ENCODE measurements at places on chromosomes 6 and 20. TPM values are rescaled to one million over a fixed set of nuclear protein-coding genes. Genes with fewer than 3 reads are reported as not detected.

- H3K4me1 ChIP-seq = no peaks in the 10 kb centered on the region
- H3K4me3 ChIP-seq = no peak overlapping the region
- H3K27me3 ChIP-seq = no peaks in the 10 kb centered on the region
Measured at GRCh38 chr6:112058243-112059032, 4.5 kb downstream of the CCN6 start.

C6orf52 gene
- total RNA-seq = not detected

- H3K27ac ChIP-seq = no peak overlapping the region
- DNase-seq = no peak
- no peaks in the 10 kb centered on the region for H3K36me3 ChIP-seq
- H3K4me1 ChIP-seq = no peaks in the 10 kb centered on the region
Measured at GRCh38 chr6:135876058-135876457, 24.6 kb downstream of the PDE7B start.

DNA sequence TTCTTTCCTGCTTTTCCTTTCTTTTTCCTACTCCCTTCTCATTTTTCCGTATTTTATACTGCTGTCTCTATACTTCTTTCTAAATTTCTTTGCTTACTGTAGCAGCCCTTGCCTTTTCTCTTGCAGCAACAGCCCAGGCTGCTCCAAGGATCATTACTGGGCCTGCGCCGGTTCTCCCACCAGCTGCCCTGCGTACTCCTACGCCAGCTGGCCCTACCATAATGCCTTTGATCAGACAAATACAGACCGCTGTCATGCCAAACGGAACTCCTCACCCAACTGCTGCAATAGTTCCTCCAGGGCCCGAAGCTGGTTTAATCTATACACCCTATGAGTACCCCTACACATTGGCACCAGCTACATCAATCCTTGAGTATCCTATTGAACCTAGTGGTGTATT, 148.8 kb downstream of the QKI start:
- H3K4me1 ChIP-seq = no peaks in the 10 kb centered on the region
- H3K36me3 ChIP-seq = peaks cover 45% of the 10 kb centered on the region
- no peak for DNase-seq

NKAIN4 gene
- total RNA-seq = 7.2 TPM

DNA sequence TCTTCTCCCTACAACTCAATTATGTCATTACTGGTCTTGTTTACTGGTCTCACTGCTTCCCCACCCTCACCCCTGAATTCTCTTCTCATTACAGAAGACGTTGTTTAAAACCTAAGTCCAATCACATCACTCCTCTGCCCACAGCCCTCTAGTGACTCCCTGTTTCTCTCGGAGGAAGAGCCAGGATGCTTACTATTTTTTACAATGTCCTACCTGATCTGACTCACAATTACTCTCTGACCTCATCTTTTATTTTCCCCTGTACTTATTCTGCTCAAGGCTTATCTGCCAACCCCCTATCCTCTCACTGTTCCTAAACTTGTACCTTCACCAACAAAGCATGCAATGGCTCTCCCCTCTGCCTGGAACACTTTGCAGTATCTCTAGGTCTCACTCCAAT, 400.4 kb upstream of the PTCHD4 start:
- no peak overlapping the region for H3K27ac ChIP-seq
- H3K4me1 ChIP-seq = no peaks in the 10 kb centered on the region
- no peak for DNase-seq
- no peaks in the 10 kb centered on the region for H3K36me3 ChIP-seq
- H3K4me3 ChIP-seq = no peak overlapping the region

DNA sequence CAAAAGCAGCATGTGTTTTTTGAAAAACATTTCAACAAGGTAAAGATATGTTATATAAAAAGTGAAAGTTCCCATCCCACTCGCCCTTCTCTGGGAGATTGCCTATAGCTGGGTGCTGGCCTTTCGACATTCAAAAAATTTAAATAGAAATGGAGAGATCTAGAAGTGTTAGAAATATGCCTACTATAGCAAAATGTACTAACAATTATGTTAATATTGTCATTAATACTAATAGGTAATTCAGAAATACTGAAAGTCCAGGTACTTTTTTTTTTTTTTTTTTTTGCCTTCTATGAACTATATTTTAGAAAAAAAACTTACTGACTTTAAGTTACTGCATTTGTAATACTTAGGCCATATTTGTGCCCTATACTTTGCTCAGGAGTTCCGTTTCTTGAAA, 87.1 kb downstream of the SESN1 start:
- peak overlapping the region; percentile 98 for H3K27ac ChIP-seq
- H3K36me3 ChIP-seq = no peaks in the 10 kb centered on the region
- no peaks in the 10 kb centered on the region for H3K27me3 ChIP-seq
- DNase-seq = no peak
- H3K4me3 ChIP-seq = peak overlapping the region; percentile 63

FERMT1 gene
- total RNA-seq = 0.78 TPM

GRCh38 chr20:40682104-40682981, 6.7 kb downstream of the MAFB start:
- peak overlapping the region; percentile 96 for H3K27ac ChIP-seq
- no peaks in the 10 kb centered on the region for H3K4me1 ChIP-seq
- no peak for DNase-seq
- H3K4me3 ChIP-seq = no peak overlapping the region
- no peaks in the 10 kb centered on the region for H3K36me3 ChIP-seq
- H3K27me3 ChIP-seq = no peaks in the 10 kb centered on the region

KHDRBS2 gene
- not detected for total RNA-seq

DTD1 gene
- total RNA-seq = 31.0 TPM

- H3K36me3 ChIP-seq = no peaks in the 10 kb centered on the region
- no peak overlapping the region for H3K4me3 ChIP-seq
- no peaks in the 10 kb centered on the region for H3K27me3 ChIP-seq
- no peak for DNase-seq
- no peaks in the 10 kb centered on the region for H3K4me1 ChIP-seq
Measured at GRCh38 chr20:5309971-5310370, 6.8 kb downstream of the PROKR2 start.

SOX18 gene
- 22.5 TPM for total RNA-seq

DNA sequence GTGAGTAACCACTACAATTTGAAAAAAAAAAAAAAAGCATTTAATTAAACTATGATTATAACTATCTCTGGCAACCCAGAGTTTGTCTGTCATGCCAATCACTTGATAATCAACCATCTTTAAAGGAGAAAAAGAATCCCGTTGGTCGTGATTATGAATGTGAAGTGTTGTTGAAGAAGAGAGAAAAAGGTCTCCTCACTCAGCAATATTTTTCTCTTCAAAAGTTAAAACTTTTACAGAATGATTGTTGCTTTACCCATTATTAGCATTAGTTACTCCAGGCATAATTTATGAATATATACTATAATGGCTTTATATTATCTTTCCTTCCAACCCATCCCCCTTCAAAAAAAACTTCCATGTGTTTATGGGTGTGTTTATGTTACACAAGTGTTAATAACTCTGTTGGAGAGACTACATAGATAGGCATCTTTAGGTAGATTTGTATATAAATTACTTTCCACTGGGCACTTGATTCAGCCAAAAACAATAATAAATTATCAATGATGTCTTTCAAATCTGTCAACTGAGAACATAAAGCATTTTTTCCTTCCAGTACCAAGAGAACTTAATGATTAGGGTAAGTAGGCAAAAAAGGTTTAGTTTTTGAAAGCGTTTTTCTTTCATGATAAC, 5.1 kb downstream of the BMP5 start:
- H3K27me3 ChIP-seq = no peaks in the 10 kb centered on the region
- H3K36me3 ChIP-seq = no peaks in the 10 kb centered on the region
- DNase-seq = no peak
- H3K4me3 ChIP-seq = no peak overlapping the region
- H3K4me1 ChIP-seq = no peaks in the 10 kb centered on the region

LAMA2 gene
- total RNA-seq = 305 TPM

ARG1 gene
- total RNA-seq = not detected

DNA sequence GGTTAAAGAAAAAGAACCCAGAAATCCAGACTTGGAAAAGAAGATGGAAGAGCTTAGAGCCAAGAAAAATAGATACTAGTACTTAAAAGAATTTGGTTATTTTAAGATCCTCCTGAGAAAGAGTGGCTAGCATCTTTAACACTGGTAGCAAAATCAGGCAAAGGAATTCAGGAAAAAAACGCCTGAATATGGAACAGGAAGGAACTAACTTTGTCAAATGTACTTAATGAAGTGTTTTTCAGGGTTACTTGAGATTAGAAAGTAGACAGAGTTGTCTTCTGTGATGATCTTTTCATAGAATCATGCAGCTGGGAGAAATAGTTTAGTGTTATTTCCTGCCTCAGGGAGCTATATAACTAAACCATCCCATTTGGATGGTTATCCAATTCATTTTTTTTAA, 50.8 kb upstream of the SASH1 start:
- no peaks in the 10 kb centered on the region for H3K4me1 ChIP-seq
- H3K27me3 ChIP-seq = no peaks in the 10 kb centered on the region
- H3K4me3 ChIP-seq = no peak overlapping the region
- DNase-seq = no peak

- H3K27ac ChIP-seq = no peak overlapping the region
- no peaks in the 10 kb centered on the region for H3K27me3 ChIP-seq
- H3K4me1 ChIP-seq = no peaks in the 10 kb centered on the region
- H3K36me3 ChIP-seq = no peaks in the 10 kb centered on the region
Measured at GRCh38 chr20:10963717-10964266, 290.0 kb upstream of the JAG1 start.

DNA sequence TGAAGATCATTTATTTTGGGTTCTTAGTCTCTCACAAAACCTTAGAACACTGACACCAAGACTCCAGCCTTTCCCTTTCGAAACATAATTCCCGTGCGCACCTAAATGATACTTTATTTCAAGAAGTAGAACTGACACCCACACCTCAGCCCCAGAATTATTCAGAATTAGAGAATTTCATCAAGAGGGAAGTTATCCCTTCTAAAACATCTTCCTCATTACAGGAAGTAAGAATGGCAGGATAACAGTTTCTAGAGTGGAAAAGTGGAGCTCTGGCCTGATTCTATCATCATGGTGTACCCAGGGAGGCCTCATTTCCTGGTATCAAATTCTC, 1.4 kb upstream of the SRXN1 start:
- H3K27ac ChIP-seq = no peak overlapping the region
- peaks cover 6% of the 10 kb centered on the region for H3K4me1 ChIP-seq
- H3K27me3 ChIP-seq = peaks cover 8% of the 10 kb centered on the region
- no peak for DNase-seq

MYH7B gene
- 3.9 TPM for total RNA-seq

GRCh38 chr6:5967594-5967993, 39.1 kb downstream of the NRN1 start:
- DNase-seq = no peak
- H3K4me3 ChIP-seq = no peak overlapping the region

GRCh38 chr6:149046822-149047246, 270.7 kb upstream of the TAB2 start:
- H3K36me3 ChIP-seq = no peaks in the 10 kb centered on the region
- no peak overlapping the region for H3K27ac ChIP-seq
- H3K27me3 ChIP-seq = no peaks in the 10 kb centered on the region
- H3K4me3 ChIP-seq = no peak overlapping the region
- no peak for DNase-seq

- peaks cover 14% of the 10 kb centered on the region for H3K4me1 ChIP-seq
- DNase-seq = no peak
- no peaks in the 10 kb centered on the region for H3K36me3 ChIP-seq
- peak overlapping the region; percentile 76 for H3K4me3 ChIP-seq
Measured at GRCh38 chr6:131136021-131136786, 937 bp downstream of the AKAP7 start.

HRH3 gene
- total RNA-seq = not detected

- H3K27me3 ChIP-seq = no peaks in the 10 kb centered on the region
- no peak for DNase-seq
Measured at GRCh38 chr6:168305096-168305749, 14.4 kb downstream of the DACT2 start.

TSPO2 gene
- not detected for total RNA-seq

GRCh38 chr6:14885498-14885897, 360.4 kb upstream of the JARID2 start:
- no peaks in the 10 kb centered on the region for H3K4me1 ChIP-seq
- no peak for DNase-seq
- no peaks in the 10 kb centered on the region for H3K27me3 ChIP-seq
- no peaks in the 10 kb centered on the region for H3K36me3 ChIP-seq
- no peak overlapping the region for H3K4me3 ChIP-seq

GTSF1L gene
- total RNA-seq = not detected

- no peak overlapping the region for H3K4me3 ChIP-seq
- H3K27ac ChIP-seq = no peak overlapping the region
- H3K4me1 ChIP-seq = no peaks in the 10 kb centered on the region
- H3K36me3 ChIP-seq = no peaks in the 10 kb centered on the region
- DNase-seq = no peak
Measured at GRCh38 chr6:45630314-45630713, 252.6 kb upstream of the SUPT3H start.

DNA sequence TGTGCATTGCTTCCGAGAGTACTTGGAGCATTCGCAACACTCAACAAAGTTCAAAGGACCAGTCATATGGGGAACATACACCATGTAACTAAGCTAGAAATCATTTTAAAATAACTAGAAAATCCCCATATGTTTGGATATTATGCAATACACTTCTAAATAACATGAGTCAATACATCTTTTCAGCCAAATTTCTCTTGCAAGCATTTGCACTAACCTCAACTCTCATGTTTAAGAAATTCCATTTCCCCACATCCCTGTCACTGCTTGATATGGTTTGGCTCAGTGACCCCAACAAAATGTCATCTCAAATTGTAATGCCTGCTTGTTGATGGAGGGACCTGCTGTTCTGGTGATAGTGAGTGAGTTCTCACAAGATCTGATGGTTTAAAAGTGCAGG, 85.7 kb upstream of the CST7 start:
- H3K36me3 ChIP-seq = no peaks in the 10 kb centered on the region
- no peak overlapping the region for H3K4me3 ChIP-seq
- H3K27me3 ChIP-seq = no peaks in the 10 kb centered on the region

- no peak for DNase-seq
- H3K4me1 ChIP-seq = no peaks in the 10 kb centered on the region
- H3K36me3 ChIP-seq = no peaks in the 10 kb centered on the region
- H3K27ac ChIP-seq = no peak overlapping the region
- no peaks in the 10 kb centered on the region for H3K27me3 ChIP-seq
Measured at GRCh38 chr6:141758430-141758829, 374.3 kb upstream of the GJE1 start.

DNA sequence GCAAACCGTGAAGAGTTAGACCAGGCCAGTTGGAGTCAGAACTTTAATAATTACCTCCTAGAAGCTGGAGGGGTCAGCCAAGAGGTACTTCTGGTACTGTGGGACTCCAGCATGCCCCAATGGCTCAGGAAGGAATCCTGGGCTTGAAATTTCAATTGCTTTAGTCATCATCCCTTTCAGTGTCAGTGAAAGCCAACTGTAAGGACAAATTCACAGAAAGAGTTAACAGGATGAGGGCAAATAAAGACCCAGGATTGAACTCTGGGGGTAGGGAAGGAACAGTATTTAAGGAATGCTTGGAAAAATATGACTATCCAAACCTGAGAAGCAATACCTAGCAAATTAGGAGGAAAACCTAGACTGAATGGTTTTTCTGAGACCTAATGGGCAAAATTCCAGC, 735.1 kb upstream of the MARCKS start:
- H3K27ac ChIP-seq = no peak overlapping the region
